Stimulated activated CD8-positive, alpha-beta memory T cell treated with anti-CD3 and anti-CD28 coated beads, Interleukin-4, amount 100 ng/mL, for 48 hours (primary cell): ENCODE measurements at places on chromosomes 3 and 15.

DNA sequence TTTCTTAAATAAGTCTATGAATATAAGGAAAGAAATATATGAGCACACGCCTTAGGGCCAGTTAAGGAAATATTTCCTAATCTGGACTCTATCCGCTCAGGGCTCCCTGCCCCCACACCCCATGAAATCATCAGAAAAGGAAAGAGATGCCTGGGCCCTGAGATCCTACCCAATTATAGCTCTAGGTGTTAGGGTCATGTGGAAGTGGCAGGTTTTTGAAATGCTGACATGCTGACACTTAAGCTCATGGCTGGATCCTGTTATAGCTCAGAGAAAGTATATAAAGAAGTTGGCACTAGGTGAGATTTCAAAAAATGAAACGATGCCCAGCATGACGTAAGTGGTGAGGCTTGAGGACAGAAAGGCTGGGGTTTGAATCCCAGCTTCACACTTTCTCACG lies 43.5 kb upstream of the AKAP13 start:
- no peak for DNase-seq

- DNase-seq, result no peak
These were observed 230.9 kb upstream of the FEZF2 start for GRCh38 chr3:62604298-62604697.

- no peak for DNase-seq
These were observed 315.7 kb upstream of the SLCO3A1 start for GRCh38 chr15:91537856-91538255.

- DNase-seq, result no peak
These were observed 452.1 kb downstream of the NTRK3 start for GRCh38 chr15:87804451-87804850.

DNA sequence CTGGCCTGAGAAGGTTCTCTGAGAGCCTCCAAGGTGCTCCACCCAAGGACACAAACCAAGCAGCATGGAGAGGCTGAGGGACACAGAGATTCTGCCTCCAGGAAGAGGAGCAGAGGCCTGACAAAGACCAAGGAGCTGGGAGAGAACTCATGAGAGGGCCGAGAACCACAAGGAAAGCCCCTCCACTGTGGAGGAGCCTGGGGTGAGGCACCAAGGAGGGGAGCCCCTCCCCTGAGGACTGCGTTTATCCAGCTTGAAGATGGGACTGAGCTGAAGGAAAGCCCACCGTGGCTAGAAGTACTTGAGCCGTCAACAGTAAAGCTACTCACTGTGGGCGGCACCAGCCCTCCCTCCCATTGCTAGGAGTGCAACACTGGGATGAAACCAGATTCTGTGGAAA lies 63.1 kb upstream of the MEF2A start:
- DNase-seq, result no peak

- DNase-seq, result no peak
These were observed 251.9 kb upstream of the TGFBR2 start for GRCh38 chr3:30354513-30354912.
